ENCODE measurements at places on chromosomes 7 and 10. TPM values are rescaled to one million over a fixed set of nuclear protein-coding genes. Genes with fewer than 3 reads are reported as not detected.

- no peak for DNase-seq
Observed at GRCh38 chr10:78774614-78774998, 294.2 kb upstream of the ZMIZ1 start.

DNA sequence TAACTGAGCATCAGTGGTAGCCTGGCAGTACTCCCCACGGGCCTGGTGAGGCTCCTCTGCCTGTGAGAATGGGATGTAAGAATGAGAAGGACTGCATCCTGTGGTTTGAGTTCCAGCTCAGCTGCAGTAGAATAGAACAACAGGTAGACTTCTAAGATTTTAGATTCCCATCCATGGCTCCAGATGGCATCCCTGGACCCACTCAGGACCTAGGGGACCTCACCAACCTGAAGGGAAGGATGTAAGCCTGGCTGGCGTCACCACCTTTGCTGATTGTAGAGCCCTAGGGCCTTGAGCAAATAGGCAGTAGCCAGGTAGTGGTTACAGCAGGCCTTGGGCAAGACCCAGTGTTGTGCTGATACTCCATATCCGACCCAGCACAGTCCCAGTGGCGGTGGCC lies 9.6 kb upstream of the AOC1 start:
- no peak for DNase-seq

- DNase-seq, result no peak
Observed at GRCh38 chr10:96835899-96836298, 3.8 kb downstream of the LCOR start.

GRCh38 chr10:48543182-48543844 lies 61.6 kb downstream of the ARHGAP22 start:
- DNase-seq, result no peak

GRCh38 chr10:123156078-123156477 lies 1.9 kb downstream of the BUB3 start:
- DNase-seq, result no peak

Gene C10orf67
- total RNA-seq, result 0.54 TPM

Measured in Right ventricle myocardium superior (tissue), 1 donor.